ENCODE measurements at places on chromosomes 6 and 20.

DNA sequence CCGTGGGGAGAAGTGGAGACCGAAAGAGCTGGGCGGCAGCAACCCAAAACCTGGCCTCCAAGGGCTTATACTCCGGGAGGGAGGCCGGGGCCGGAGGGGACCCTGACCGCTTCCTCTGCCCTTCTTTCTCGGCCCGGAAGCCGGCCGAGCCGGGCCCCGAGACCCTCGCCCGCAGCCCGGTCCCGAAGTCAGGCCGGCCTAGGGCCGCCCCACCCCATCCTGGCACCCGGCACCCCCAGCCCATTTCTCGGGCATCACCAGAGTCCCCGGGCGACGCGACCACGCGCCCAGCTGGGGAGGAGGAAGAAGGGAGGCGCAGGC lies 572 bp upstream of the ZDHHC14 start:
- DNase-seq, result no peak

GRCh38 chr6:78517399-78517798 lies 350.0 kb upstream of the IRAK1BP1 start:
- no peak for DNase-seq

DNA sequence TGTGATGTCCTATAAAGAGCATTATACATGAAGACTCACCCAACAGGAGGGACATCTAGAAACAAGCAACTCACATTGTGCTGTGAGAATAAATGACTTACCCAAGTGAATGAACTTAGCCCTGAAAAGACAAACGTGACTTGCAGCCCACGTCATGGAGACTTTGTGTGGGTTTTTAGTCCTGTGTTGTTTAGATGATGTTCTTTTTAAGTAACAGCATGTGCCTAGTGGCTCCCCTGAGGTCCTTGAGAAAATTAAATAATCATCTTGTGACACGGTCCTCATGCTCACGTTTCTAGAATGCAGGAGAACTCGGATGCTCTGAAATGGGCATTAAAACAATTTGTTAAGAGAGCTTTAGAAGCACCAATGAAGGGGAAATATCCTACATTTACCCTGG lies 165.1 kb downstream of the SASH1 start:
- no peak for DNase-seq

- DNase-seq, result no peak
These were observed 113.3 kb downstream of the ATXN1 start for GRCh38 chr6:16648003-16648402.

GRCh38 chr6:118746825-118747174 lies 95.4 kb upstream of the CEP85L start:
- DNase-seq, result no peak

DNA sequence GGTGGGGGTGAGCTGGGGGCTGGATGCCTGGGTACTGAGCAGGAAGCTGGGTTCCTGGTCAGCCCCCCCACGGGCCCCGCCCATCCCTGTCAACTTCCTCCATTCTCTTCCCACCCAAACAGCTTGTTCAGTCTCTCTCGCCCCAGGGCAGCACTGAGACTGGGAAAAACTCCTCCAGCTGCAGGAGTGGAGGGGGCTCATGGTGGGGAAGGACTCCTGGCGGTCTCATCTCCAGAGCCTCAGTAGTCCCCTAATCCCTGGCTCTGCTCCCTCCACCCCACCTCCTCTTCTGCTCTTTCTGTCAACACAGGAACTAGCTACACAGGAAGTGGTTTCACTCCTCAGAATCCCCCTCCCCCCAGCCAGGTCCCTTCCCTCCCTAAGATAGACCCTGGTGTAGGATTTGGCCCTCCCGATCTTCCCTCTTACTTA lies at the start of gene GPSM3:
Gene GPSM3, minus strand, starts transcription at position 36 of the 432 bp plus-strand sequence. CDS start 130 bp downstream, outside the sequence.
- DNase-seq, result peak; percentile 37

GRCh38 chr20:58868795-58869194 lies 16.3 kb downstream of the GNAS start:
- no peak for DNase-seq

GRCh38 chr6:82178759-82179112 lies 68.8 kb downstream of the IBTK start:
- DNase-seq, result no peak

DNA sequence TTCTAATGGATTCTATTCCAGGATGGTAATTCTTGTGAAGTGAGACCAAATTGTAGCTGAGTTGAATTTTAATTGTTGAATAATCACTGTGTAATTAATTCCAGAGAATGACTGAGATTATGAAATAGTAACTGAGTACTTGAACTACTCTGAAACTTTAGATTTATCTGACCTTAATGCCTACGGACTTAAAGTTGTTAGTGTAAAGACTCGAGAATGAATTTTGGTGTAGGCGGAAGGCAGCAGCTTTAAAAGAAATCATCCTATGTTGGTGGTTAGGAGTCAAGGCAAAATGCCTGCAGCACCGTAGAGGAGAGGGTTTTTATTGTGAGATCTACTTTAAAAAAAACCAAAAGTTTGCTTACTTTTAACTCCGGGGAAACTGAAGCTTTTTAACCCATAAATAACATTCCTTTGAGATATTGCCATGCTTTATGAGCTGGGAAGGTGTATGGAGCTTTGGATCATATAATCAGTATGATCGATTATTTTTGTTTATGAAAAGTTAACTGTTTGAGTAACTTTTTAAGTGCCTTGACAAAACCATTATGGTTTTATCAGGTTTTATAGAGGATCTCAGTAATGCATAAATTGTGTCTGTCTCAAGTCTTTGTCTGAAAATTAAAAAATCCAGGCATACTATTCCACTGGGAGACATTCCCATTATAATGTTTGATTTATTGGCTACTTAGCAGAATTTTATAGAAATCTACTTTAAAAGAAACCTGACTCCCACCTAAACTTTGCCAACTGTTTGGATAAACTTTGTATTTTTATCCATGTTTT lies 46.1 kb downstream of the MYO6 start:
- no peak for DNase-seq

- no peak for DNase-seq
These were observed 563.1 kb downstream of the TFAP2A start for GRCh38 chr6:9851541-9852380.

GRCh38 chr6:49939993-49940498 lies 23.9 kb downstream of the DEFB114 start:
- peak; percentile 58 for DNase-seq

GRCh38 chr20:32333988-32334885 lies 23.9 kb upstream of the ASXL1 start:
- no peak for DNase-seq

DNA sequence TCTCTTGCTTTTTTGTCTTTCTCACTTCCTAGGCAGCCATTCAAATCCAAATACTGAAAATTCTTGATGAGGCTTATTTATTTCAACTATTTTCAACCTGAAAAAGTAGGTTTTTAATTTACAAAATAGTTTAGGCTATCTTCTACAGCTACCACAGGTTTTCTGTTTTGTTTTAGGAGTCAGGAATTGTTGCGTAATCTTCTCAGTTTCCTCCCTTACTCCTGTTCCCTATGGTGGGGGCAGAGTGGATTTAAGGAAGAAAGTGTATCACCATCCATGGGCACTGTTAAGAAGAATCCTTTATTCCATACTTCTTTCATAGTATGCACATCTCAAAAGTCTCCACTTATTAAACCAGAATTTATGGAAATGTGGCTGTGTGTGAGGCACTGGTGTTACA lies 182.4 kb downstream of the KHDC1L start:
- no peak for DNase-seq

DNA sequence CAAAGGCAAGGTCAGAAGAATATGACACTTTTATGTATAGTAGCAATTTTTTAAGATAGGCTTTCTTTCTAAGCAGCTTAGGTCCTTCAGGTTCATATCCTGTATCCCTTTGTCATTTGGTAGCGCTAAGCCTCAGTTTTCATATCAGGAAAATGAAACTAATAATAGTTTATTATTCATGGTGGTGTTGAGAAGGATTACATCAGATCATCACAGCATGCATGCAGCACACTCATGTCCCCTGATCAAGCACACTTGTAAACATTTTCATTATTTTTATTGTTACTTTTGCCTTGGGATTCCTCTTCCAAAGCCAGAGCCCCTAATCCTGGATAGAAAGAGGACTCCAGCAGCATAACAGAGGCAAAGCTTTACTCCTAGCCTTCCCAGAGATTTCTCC lies 70.2 kb upstream of the ADGRF1 start:
- no peak for DNase-seq

DNA sequence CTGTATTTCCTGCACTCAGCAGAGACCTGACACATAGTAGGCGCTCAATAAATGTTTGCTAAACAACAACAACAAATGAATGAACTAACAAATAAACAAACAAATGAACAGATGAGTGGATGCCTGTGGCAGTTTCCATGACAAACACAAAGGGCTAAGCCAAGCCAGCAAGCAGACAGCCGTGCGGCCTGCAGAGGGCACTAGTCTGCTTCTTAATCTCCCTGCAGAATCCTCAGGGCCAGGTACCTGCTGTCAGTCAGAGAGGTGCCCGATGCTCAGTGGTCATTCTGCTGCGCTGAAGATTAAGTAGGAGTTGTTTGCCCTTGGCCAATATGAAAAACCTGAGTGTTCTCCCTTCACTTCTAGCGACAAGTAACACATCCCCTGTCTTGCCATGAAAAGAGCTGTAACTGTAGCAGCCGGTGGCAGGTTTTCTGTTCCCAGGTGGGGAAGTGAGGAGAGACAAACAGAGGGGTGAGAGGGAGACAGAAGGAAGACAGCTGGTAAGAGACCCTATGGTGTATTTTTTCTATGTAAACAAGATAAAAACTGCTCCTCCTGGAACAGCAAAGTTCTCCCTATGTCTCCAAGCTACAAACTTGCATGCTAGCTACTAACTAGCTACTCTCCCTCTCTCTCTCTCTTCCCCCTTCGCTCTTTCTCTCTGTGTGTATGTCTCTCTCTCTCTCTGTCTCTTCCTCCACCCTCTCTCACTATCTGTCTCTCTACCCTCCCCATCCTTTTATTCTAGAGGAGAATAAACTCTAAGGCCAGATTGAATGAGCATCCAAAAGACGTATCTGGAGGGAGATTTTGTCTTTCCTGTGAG lies at the start of gene MC3R:
Gene MC3R, plus strand, starts transcription at position 779 of the 829 bp plus-strand sequence. CDS start 112 bp downstream, outside the sequence.
- peak; percentile 0 for DNase-seq

All from DMS153 (cell line).